ENCODE measurements at places on chromosomes 12 and 14.
A peak's percentile ranks its signal among the peaks of the same experiment; 100 is the strongest.

GRCh38 chr14:58331111-58331510 lies 32.8 kb downstream of the ARID4A start:
- DNase-seq, result peak; percentile 75

- no peak for DNase-seq
These were observed 356.0 kb downstream of the ADGRD1 start for GRCh38 chr12:131309700-131310099.

- DNase-seq, result no peak
These were observed 31.4 kb downstream of the CFAP54 start for GRCh38 chr12:96520767-96521166.

GRCh38 chr14:92577321-92577742 lies 63.8 kb downstream of the RIN3 start:
- no peak for DNase-seq

DNA sequence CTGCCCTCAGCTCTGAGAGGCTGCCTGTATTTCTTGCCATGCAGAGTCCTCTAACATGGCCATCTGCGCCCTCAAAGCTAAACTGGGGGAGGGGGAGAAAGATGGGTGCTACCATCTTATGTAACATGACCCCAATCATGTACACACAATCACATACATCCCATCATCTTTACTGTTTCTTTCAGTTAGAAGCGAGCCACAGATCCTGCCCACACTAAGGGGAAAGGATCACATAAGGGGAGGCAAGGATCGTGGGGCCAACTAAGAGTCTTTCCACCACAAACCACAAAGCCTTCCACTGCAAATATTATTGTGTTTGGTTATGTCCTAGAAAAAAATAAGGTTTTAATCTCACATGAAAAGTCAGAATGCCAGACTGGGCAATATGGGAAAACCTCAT lies 11.8 kb upstream of the AMN1 start:
- no peak for DNase-seq

- no peak for DNase-seq
These were observed 243.2 kb downstream of the SPTSSA start for GRCh38 chr14:34218881-34219280.

GRCh38 chr12:114371733-114372132 lies 34.2 kb downstream of the TBX5 start:
- DNase-seq, result no peak

DNA sequence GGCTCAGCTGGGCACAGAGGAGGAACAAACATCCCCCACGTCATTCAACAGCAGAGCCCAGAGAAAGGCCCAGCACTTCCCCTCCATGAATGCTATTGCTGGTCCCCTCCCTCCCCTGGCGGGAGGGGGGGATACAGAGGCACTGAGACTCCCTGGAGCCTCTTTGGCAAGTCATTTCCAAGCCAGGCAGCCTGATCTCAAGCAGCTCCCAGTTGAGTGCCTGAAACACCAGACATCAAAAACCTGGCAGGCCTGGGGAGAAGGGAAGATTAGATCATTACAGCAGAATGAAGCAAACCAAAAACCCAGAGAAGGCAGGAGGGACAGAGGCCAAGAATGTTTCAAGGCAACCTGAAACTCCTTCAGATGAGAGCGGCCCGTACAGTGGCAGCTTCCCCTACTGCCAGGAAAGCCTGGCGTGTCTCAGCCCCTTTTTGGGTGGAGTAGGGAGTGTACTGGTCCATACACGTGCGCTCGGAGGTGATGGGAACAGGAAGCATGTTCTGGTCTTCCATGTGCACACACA lies 92.1 kb downstream of the LRRC74A start:
- DNase-seq, result peak; percentile 60

- no peak for DNase-seq
These were observed 50.1 kb downstream of the TMEM132C start for GRCh38 chr12:128316973-128317526.

DNA sequence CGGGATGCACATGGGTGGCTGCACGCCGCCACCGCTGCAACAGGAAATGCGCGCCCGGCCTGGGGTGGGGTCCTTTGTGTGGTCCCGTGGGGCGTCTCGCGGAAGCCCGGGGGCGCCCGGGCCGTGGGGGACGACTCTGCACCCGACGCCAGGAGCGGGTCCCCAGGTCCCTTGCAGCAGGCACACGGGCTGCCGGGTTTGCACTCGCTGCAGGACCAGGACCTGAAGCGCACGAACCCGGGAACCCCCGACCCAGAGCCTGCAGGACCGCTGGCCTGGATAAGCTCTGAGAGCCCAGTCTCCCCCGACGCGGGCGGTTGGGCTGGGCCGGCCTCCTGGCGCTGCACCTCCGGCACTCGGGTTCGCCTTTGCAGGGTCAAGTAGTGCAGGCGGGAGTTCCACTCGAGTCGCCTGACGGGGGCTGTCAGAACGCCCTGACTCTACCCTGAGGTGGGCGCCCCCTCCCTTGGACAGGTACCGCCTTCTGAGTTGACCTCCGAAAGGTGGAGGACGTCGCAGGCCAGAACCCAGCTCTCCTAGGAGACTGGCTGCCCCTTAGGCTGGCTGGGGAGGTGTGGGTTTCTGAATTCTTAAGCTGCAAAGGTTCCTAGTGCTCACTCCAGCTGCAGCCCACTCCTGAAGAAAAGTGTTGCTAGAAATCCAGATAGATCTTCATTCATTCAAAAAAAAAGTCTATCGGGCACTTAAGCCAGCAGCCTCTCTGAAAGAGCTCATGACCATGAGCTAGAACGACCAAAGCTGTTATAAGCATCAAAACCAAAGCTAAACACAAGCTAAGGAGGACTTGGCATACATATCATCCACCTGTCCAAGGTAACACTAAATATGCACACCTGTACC lies 68.0 kb downstream of the RNF34 start:
- DNase-seq, result no peak

DNA sequence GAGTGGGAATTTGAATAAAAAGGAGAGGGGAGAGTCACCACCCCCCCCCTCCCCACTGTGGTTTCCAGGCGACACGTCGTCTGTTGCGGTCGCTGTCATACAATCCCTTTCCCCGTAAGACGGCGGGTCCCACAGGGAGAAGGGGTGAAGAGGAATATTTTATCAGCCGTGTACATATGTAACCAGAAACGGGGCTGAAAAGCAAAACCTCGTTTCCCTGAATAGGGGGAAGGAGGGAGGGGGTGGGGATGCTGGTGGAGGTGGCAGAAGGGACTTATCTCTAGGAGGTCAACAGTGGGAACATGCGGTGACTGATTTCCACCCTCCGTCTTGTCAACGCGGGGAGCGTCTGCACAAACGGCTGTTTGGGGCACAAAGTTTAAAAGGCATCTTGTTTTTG lies 171.4 kb downstream of the RBM19 start:
- DNase-seq, result no peak

- no peak for DNase-seq
These were observed 1116.5 kb upstream of the TMEM132C start for GRCh38 chr12:127150479-127150878.

GRCh38 chr14:100134586-100134985 lies 24.9 kb downstream of the DEGS2 start:
- no peak for DNase-seq

DNA sequence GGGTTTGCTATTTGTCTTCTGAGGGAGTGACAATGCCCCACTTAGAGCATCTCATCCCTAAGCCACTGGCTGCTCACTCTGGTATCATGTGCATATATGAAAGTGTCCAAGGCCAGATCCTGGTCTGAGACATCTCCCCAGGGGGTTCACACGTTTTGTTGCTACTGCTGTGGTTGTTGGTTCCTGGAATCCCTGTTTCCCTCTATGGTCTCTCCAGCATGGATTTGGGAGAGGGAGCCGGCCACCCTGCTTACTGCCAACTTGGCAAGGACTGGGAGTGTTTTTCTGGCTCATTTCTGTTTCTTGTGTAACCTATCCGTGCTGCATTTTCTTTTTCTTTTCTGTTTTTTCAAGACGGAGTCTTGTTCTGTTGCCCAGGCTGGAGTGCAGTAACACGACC lies 101.3 kb upstream of the MAX start:
- no peak for DNase-seq

- no peak for DNase-seq
These were observed 145.6 kb downstream of the DYRK2 start for GRCh38 chr12:67794161-67794560.

- DNase-seq, result no peak
These were observed 3.2 kb upstream of the CLEC9A start for GRCh38 chr12:10027311-10027710.

DNA sequence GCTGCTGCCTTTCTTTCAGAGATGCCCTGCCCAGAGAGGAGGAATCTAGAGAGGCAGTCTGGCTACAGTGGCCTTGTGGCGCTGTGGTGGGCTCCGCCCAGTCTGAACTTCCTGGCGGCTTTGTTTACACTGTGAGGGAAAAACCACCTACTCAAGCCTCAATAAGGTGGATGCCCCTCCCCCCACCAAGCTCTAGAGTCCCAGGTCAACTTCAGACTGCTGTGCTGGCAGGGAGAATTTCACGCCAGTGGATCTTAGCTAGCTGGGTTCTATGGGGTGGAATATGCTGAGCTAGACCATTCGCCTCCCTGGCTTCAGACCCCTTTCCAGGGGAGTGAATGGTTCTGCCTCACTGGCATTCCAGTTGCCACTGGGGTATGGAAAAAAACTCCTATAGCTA lies 25.6 kb downstream of the SPATA7 start:
- DNase-seq, result no peak

DNA sequence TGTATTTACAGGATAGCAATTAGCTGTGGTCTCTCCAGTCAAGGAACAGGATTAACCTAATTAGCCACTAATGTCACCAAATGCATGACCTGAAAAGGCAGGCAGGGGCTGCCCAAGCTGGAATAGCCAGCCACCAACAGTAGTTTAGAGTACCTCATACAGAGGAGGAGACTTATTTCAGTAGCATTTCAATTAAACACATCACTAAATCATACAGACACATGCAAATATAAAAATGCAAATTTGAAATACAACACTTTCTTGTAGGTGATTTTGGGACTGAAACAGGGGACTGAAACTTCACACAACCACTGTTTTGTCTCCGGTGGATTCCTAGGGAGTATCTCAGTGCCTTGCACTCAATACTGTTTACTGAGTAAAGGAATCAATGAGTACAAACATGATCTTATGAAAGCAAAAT lies 636 bp upstream of the IFNG-AS1 start:
- no peak for DNase-seq

DNA sequence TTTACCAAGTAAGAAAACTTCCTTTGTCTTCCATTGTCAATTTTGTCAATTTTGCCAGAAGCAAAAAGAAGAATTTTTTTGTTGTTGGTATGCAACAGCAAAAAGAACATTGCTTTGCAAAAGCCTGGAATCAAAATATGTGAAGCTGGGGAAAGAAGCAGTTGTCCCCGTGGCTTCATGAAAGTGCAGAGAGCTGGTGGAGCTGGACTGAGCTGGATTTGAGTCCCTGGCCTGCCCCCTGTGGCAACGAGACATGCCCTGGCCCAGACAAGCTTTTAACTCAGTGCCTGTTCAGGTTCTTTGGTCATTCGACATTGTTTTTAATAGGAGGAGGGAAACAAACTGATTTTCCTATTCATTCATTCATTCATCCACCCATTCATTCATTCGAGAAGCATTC lies 70.3 kb downstream of the SLC15A4 start:
- no peak for DNase-seq

DNA sequence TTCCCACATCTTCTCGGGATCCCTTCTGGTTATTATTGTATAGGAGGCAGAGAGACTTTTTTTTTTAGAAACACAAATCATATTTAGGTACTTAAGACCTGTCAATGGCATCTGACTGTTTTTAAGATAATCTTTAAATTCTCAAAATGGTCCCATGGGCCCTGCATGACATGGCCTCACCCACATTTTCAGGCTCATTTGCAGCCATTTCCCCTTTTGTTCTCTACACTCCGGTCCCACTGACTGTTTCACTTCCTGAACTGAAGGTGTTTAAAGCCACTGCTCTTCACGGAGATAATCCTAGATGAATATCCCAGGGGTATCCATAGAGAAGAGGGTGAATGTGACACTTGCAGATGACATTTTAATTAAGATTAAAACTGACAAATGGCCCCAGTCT lies 12.3 kb upstream of the C12orf71 start:
- DNase-seq, result no peak

DNA sequence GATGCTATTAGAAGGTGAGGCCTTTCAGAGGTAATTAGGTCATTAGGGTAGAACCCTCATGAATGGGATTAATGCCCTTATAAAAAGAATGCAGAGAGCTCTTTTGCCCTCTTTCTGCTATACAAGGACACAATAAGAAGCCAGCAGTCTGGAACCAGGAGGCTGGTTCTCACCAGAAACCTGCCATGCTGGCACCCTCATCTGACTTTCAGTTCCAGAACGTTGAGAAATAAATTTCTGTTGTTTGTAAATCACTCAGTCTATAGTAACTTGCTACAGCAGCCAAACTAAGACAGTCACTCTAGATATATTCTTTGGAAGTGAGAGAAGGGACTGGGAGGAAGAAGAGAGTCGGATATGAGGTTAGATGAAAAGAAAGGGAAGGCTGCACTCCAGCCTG lies 125.0 kb upstream of the MYF6 start:
- DNase-seq, result no peak

GRCh38 chr12:120090206-120090605 lies 26.3 kb downstream of the RAB35 start:
- DNase-seq, result no peak

- DNase-seq, result no peak
These were observed 1.4 kb downstream of the AKAP6 start for GRCh38 chr14:32330351-32331111.

DNA sequence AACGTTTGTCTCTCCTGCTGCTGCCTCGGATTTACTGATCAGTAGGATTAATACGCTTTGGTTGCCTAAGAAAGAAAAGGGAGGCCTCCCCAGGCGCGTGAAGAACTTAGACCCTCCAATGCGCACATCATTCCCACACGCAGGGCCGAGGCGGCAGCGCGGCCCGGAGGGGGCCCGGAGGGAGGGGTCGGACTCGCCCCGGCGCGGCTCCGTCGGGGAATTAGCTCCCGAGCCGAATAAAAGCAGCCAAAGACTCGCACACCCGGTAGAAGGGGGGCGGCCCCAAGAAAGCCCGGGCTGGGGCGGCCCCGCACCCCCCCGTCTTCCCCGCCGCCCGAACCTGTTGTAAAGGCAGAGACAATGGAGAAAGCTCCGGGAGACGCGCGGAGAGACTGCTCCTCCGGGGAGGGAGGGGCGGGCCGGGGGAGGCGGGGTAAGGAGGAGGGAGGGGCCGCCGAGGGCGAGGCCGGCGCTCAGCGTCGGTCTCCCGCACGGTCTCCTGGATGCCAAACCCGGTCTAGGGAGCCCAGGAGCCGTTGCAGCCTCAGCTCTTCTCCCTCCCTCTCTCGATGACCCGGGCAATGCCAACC lies at the start of gene NELL2:
NELL2 (minus strand) TSS at position 362 of the 590 bp plus-strand sequence. CDS start 446 bp downstream, outside the sequence.
- no peak for DNase-seq

GRCh38 chr12:127964717-127965116 lies 302.3 kb upstream of the TMEM132C start:
- DNase-seq, result no peak

GRCh38 chr12:90064852-90065801 lies 356.5 kb upstream of the ATP2B1 start:
- DNase-seq, result no peak

GRCh38 chr14:68225321-68225720 lies 405.7 kb downstream of the RAD51B start:
- no peak for DNase-seq

GRCh38 chr14:56686416-56686815 lies 106.8 kb downstream of the TMEM260 start:
- DNase-seq, result no peak

- no peak for DNase-seq
These were observed 34.0 kb downstream of the APAF1 start for GRCh38 chr12:98678946-98679610.

Data from caudate nucleus (tissue), 63 donors.